ENCODE measurements at places on chromosomes 11 and 22.

- no peak for DNase-seq
Measured at GRCh38 chr11:106724293-106724892, 293.9 kb downstream of the GUCY1A2 start.

GRCh38 chr11:45512471-45513148, 152.8 kb downstream of the CHST1 start:
- no peak for DNase-seq

DNA sequence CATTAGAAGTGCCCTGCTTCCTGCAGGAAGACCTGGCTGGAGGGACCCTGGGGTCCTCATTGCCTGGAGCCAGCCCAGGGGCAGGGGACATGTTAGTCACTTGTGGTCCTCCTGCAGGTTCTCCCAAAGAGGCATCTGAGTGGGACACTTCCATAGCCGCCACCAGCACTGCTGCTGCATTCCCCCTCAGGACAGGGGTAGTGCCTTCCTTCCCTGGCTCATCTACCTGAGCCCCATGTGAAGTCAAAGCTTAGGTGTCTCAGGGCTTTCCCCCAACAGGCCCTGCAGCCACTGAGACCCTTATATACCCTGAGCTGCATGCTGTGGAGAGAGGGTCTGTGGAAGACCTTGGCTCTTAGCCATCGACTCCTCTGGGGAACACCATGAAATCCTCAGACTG, 45.0 kb upstream of the VPREB1 start:
- DNase-seq: no peak

DNA sequence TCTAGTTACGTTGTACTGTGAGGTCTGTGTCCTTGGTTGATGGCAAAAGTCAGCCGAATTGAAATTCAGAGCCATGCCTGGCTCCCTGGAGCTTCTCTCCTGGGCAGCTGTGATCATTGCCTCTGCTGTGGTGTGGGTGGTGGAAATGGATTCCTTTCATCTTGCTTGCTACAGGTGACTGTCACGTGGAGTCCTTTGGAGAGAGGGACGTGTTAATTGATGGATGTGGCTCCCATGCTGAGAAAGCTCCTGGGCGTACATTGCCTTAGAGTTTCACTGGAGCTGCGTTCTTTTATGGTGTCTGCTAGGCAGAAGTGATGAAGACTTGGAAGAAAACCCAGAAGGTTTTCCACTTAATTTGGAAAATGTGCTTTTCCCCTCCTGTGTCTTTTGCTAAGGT, 41.9 kb upstream of the PPP6R3 start:
- DNase-seq: no peak

GRCh38 chr22:29112121-29112520, 39.3 kb downstream of the KREMEN1 start:
- no peak for DNase-seq

GRCh38 chr22:27761000-27761399, 40.6 kb downstream of the MN1 start:
- no peak for DNase-seq

- DNase-seq: no peak
Measured at GRCh38 chr11:70834277-70834940, 418.0 kb downstream of the SHANK2 start.

DNA sequence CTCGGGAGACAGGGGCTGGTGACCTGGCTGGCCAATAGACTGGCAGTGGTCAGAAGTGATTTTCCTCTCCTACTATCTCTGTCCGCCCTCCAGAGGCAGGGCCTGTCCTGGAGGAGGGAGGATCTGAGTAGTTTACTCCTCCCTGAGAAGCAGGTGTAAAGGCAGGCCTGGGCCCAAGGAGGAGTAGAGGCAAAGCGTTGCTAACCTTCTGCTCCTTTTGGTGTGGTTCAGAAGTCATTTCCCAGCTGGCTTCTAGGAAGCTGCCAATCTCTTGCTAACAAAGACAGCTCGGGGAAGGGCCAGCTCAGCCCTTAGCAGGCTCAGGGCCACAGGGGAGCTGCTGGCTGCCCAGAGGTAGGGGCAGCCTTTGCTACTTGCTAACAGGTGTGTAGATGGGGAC, 151.1 kb upstream of the NECTIN1 start:
- DNase-seq: no peak

GRCh38 chr11:47123094-47123493, 53.6 kb downstream of the ARFGAP2 start:
- no peak for DNase-seq

DNA sequence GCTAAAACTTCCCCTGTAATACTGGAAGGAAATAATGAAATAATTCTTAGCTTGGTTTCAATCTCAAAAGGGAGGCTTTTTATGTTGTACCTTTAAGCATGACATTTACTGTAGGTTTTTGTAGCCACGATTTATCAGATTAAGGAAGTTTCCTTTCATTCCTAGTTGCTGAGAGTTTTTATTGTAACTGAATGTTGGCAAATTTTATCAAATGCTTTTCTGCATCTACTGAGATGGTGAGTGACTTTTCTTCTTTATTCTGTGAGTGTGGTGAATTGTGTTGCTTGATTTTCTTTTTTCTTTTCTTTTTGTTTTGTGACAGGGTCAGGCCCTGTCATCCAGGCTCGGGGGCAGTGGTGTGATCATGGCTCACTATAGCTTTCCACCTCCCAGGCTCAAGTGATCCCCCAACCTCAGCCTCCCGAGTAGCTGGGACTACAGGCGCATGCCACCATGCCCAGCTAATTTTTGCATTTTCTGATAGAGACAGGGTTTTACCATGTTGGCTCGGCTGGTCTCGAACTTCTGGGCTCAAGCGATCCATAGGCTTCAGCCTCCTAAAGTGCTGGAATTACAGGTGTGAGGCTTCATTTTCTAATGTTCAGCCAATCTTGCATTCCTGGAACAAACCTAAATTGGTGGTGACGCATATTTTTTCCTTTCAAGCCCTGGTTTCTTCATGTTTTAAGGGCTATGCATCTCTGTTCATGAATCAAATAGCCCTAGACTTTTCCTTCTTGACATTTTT, 26.2 kb downstream of the SUSD2 start:
- DNase-seq: no peak

- DNase-seq: no peak
Measured at GRCh38 chr11:58914821-58915543, 24.3 kb upstream of the GLYATL1 start.

DNA sequence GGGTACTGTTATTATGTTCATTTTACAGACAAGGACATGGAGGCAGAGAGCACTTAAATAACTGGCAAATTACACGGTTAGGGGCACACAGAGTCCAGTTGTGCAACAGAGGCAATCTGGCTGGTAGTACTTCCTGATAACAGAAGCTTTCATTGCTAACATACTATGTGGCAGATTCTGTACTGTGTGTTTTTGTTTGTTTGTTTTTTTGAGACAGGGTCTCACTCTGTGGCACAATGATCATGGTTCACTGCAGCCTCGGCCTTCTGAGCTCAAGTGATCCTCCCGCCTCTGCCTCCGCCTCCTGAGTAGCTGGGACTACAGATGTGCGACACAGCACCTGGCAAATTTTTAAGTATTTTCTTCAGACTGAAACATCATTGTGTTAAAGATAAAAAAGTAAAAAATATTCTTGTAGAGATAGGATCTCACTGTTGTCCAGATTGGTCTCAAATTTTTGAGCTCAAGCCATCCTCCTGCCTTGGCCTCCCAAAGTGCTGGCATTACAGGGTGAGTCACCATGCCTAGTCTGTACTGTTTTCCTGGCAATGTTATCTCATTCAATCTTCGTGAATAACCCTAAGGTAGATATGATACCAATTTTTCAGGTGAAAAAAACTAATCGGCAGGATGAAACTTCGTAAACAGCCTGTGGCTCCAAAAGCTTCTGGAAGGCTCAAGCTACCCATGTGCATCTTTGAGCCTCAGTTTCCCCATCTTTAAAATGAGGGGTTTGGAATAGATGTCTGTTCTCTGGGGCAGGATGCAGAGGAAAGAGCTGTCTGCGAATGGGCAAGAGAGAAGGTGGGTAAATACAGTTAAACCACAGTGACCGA, 921 bp upstream of the NUCB2 start:
- no peak for DNase-seq

DNA sequence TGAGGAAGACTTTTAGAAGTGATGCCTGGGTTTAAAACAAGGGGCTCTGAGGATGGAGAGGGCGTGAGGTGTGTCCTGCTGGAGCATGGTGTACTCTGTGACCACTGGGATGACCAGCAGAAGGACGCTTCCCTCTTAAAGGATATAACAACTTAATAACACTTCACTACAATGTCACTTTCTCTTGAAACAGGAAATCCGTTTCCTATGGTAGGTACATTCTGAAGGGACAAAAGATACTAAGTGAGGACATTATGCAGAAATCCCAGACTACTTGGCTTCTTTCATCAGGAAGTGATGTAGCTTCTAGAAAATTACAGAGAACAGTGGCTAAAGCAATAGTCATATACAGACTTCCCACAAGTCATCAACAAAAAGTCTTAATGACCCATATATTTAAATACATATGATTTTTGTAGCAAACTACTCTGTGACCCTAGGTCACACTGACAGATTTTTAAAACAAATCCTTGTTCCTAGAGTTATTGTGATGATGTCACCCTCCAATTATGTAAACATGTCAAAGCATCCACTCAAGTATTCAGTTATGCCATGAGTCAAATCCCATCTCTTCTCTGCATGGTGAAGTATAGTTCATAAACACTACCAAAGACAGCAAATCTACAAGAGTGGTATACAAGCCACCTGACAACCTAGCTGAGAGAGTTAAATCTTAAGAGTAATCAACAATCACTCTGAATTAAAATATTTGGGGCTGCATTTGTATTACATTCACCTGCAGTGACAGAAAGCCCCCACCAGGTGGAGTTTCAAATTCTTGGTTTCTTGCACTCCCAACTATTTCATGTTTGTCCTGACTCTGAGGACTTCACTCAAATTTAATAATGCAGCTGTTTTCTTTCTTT, 32.8 kb downstream of the PITPNB start:
- no peak for DNase-seq

DNA sequence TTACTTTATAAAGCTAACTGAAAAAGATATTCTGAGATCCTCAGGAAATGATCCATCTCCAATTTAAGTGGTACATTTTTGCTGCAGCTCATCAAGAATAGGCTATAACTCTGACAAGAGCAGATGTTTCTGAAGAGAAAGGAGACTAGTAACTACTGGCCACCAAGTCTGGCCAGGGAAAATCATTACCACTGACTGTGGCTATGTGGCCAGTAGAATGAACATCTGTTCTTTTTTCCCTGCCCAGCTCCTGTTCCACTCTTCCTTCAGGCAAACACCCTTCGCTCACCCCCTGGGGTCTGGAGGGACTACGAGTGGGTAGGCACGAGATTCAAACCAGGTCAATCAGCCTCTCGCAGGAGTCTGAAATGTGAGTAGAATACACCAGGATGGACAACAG, 23.9 kb downstream of the TMEM123 start:
- DNase-seq: no peak

DNA sequence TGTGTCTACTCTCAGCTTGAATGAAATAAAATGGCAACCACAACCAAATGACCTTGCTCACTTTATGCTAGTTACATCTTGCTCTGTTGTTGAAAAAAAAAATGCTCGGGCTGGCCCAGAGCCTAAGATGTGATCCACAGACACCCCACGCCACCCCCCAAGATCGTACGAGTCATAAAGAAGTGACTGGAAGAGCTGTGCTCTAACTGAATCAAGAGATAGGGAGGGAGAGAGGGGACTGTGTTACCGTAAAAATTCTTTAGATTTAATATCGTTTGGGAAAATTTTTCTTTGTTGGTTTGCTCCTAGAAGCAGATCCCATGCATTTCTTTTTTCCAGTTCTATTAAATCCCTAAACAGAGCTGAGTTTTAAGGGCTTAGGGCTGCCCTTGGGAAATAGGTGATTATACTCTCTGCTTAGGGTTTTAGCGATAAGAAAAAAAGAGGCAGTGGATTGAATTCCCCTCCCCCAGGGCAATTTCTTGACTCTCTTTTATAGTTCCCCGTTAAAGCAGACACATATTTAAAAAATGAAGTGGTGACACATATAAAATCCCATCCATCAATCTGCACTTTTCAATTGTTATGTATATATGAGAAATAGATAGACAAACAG, 14.5 kb downstream of the MAML2 start:
- DNase-seq: no peak

GRCh38 chr11:36053281-36053680, 109.4 kb downstream of the LDLRAD3 start:
- no peak for DNase-seq

GRCh38 chr22:39287076-39287725, 32.2 kb downstream of the RPL3 start:
- no peak for DNase-seq

DNA sequence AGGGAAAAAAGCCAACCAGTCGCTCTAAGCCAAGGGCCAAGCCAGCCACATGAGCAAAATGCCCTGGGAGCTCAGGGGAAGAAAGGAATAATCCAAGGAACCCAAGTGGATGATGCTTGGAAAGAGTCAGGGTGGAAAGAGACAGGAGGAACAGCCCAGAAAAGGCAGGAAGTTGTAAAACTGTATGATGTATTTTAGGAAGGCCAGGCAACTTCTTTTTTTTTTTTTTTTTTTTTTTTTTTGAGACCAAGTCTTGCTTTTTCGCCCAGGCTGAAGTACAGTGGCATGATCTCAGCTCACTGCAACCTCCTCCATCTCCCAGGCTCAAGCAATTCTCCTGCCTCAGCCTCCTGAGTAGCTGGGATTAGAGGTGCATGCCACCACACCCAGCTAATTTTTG, 1.6 kb downstream of the LGALS12 start:
- DNase-seq: no peak

DNA sequence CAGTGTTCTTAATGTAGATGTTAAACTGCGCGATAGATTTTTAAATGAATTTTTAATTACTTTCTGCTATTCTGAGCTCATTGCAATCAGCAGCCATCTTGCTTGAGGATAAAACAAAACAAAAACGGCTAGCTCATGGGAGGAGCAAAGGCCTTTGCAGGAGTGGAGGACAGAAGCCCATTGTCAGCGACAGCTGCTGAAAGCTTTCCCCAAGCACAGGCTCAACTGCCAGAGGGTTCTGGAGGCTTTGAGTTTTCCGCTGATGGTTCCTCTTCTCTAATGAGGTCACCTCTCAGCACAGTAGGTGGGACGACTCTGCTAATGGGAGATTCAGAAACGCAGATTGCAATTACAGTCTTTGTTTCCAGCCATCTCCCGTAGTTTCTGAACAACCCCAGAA, 167.1 kb upstream of the TTC12 start:
- no peak for DNase-seq

GRCh38 chr11:62400760-62401159, 18.1 kb upstream of the SCGB1A1 start:
- peak; percentile 88 for DNase-seq

DNA sequence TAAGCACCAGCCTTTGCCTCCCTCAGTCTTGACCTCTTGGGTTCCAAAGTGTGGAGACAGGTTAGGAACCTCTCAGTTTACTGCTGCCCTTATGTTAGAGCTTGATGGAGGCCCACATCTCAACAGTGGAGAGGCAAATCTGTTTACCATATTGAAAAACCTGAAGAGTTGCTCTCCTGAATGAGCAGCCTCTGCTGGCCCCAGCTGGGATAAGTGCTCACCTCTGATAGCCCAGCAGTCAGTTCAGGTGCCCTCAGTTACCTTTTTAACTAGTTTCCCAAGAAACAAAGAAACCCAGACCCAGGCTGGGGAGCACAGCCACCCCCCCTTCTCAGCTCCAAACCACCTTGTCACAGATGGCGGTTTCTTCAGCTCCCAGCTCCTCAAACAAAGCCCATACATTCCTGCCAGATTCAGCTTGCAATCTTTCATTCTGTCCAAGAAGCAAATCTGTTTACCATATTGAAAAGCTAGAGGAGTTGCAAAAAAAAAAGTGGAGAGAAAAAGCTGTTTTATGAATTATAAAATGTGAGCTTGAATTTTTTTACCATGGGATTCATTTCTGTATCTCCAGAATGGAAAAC, 57.2 kb downstream of the PPFIBP2 start:
- DNase-seq: no peak
